ENCODE measurements at places on chromosomes 7 and 10.

DNA sequence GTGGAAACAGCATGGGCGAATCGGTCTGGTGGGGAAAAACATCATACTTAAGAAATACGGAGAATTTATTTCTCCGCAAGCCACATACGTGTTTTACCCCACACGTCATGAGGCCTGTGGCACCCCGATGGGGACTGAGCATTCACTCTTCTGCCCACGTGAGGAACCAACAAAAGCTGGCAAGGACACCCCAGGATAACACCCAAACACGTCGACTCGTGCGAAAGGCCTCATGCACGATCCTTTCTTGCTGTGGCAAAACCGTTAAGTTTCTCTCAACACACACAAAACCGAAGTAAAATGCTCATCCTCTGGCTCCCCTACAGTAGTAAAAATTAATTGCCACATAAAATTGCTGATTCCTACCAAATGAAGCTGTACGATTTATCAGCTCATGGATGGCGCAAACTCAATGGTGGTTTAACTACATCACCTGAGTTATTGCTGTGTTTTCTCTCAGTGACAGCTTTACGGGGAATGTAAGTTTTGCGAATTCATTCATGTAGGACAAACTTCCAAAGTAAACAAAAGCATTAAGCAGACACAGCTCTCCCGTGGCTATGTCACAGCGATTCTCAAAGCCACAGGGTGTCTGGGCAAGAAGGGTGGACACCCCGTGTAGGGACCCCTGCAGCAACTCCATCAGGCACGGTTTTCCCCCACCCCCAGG lies 97.0 kb downstream of the CTBP2 start:
- DNase-seq = no peak

DNA sequence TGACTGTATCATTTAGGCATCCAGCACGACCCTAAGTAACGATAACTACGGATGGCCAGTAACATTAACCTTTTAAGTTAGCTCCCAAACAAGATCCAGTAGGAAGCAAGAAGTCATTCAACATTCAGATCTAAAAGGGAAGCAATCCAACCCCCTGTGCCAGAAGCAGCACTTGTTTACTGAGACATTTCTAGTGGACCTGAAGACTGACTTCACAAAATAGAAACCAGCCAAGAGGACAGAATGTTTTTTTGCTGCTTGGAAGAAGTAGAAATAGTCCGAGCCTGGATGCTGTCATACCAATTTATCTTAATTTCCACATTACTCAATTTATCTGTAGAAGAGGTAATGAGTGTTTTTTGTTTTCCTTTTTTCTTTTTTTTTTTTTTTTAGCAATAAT lies 88.0 kb upstream of the CTTNBP2 start:
- DNase-seq = no peak

DNA sequence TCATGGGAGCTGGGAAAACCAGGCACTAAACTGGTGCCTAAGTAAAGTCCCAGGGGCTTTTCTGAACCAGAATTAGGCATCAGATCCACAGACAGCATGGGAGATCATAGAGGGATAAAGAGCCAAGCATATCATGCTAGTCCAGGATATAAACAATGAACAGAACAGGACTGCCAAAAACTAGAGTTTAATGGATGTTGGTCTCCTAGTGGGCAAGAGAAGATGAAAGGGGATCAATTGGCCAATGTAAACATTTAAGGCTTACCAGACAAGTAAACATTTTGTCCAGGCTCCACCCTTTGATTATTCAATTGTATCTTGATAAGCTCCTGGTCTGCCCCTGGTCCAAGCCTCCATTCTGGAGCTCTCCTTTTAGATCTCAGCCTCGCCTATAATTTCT lies 18.9 kb downstream of the MACC1 start:
- no peak for DNase-seq

- no peak for DNase-seq
These were observed 24.9 kb upstream of the SLC29A3 start for GRCh38 chr10:71294091-71294561.

DNA sequence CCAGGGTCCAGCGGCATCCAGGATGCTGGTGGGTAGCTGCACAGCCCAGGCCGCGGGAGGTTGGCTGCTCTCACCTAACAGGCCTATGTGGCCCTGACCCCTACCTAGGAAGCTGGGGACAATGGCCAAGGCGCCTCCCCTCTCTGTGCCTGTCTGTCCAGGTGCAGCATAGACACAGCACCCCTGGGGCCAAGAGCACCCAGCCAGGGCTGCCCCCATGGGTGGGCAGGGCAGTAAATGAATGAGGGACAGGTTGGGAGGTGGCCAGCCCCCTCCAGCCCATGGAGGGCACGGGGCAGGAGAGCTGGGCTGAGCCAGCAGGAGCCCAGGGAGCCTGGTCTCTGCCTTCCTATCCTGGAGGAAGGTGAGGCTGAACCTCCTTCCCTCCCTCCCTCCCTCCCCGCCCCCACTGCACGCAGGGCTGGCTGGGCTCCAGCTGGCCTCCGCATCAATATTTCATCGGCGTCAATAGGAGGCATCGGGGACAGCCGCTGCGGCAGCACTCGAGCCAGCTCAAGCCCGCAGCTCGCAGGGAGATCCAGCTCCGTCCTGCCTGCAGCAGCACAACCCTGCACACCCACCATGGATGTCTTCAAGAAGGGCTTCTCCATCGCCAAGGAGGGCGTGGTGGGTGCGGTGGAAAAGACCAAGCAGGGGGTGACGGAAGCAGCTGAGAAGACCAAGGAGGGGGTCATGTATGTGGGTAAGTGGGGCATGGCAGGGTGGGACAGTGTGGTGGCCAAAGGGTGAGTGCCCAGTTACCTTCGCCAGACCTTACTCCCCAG lies at the start of gene SNCG:
Gene SNCG (plus strand): TSS at position 484 of the 785 bp plus-strand sequence. CDS start 99 bp downstream, at position 583.
- no peak for DNase-seq
